ENCODE measurements at places on chromosomes 7 and 10. TPM values are rescaled to one million over a fixed set of nuclear protein-coding genes. Genes with fewer than 3 reads are reported as not detected.

The TES gene
- total RNA-seq, result 91.1 TPM

- no peaks in the 10 kb centered on the region for H3K27me3 ChIP-seq
- peaks cover 17% of the 10 kb centered on the region for H3K36me3 ChIP-seq
- H3K4me3 ChIP-seq, result peak overlapping the region; percentile 93
- peaks cover 24% of the 10 kb centered on the region for H3K4me1 ChIP-seq
- H3K27ac ChIP-seq, result peak overlapping the region; percentile 92
- no peak for DNase-seq
Measured at GRCh38 chr10:95693071-95693667, 558 bp downstream of the TCTN3 start.

GRCh38 chr7:103499976-103500375, 54.0 kb upstream of the SLC26A5 start:
- peaks cover 3% of the 10 kb centered on the region for H3K27me3 ChIP-seq
- no peak overlapping the region for H3K27ac ChIP-seq
- no peaks in the 10 kb centered on the region for H3K36me3 ChIP-seq
- no peak for DNase-seq
- no peak overlapping the region for H3K4me3 ChIP-seq
- no peaks in the 10 kb centered on the region for H3K4me1 ChIP-seq

DNA sequence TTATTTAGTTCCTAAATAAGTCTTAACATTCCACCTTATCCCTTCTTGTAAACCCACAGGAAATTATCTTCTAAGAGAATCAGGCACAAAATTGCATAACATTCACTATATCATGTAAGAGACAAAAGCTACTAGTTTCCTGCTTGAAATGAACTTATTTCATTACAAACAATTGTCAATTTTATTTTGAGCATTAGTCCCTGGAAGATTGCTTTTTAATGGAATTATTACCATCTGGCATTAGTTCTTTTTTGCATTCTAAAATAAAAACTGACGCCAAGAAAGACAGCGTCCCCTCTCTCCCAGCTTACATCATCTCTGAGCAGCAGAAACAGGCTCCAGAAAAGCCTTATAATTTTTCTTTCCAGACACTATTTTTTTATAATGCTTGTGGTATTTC, 121.8 kb downstream of the NOC3L start:
- H3K36me3 ChIP-seq, result no peaks in the 10 kb centered on the region
- no peak for DNase-seq
- H3K4me3 ChIP-seq, result no peak overlapping the region
- no peaks in the 10 kb centered on the region for H3K27me3 ChIP-seq
- H3K27ac ChIP-seq, result no peak overlapping the region

DNA sequence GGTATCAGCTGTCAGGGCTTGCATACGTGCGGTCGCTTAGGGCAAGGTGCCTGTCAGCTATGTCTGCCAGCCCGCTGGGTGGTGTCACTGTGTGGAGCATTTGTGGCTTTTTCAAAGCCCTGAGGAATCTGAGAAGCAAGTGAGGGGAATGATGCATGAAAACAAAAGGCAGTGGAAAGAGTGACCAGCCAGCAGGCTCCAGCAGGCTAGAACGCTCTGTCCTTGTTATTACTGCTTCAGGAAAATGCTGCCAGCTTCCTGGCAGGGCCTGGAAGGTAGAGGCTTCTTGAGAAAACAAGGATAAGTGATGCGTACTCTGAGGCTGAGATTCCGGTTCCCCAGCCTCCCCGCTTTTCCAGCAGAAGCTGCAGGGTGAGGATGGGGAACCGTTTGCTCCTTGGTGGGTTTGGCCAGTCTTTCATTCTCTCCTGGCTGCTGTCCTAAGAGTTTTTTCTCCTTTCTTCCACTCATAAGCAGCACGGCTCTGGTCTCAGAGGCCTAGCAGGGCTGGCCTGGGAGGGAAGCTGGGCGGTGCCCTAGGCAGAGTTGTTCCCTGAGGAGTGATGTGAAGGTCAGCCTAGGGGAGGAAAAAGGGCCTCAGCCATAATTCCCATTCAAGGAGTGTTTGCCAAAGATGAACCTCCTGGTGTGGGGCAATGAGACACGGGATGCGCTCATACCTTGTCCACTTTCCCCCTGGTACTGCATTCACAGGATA, 42.8 kb upstream of the MKLN1 start:
- no peaks in the 10 kb centered on the region for H3K27me3 ChIP-seq
- DNase-seq, result no peak

DNA sequence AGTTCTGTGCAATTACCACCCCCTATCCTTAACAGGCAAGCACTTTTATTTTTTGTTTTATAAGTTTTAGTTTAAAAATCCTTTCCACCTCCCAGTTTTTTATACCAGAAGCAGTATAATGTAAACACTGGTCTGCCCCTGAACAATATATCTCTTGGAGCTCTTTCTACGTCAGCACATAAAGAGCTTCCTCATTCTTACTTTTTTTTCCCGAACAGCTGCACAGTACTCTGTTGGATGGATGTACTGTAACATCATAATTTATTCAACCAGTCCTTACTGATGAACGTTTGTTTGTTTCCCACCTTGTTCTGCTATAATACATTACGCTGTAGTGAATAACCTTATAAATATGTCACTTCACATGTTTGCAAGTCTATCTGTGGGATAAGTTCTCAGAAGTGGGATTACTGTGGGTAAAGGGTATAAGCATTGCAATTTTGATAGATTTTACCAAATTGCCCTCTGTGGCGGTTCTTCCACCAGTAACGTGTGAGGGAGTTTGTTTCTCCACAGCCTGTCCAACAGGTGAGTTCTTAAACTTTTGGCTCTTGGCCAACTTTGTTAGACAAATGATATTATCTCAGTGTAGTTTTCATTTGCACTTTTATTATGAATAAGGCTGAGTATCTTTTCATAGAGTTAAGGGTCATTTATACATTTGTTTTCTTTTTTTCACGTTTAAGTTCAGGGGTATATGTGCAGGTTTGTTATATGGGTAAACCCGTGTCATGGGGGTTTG, 32.8 kb downstream of the ADRA2A start:
- no peak overlapping the region for H3K27ac ChIP-seq
- no peaks in the 10 kb centered on the region for H3K36me3 ChIP-seq
- H3K4me1 ChIP-seq, result no peaks in the 10 kb centered on the region
- no peak overlapping the region for H3K4me3 ChIP-seq

The GRID2IP gene
- 1.6 TPM for total RNA-seq

DNA sequence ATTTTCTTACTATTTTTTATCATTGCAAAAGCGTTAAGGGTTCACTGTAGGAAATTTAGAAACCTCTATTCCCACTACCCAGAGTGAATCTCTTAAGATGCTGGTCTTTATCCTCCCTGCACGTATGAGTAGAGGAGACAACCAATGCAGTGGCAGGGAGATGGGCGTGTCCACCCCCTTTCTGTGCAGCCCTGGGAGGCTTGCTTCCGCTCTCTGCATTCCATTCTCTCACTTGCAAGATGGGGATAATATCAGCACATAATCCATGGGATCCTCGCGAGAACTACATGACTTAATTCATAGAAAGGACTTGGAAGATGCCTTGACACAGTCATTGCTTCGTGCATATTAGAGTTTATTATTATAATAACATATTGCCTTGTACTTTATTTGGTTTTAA, 196.2 kb downstream of the KLF6 start:
- peaks cover 3% of the 10 kb centered on the region for H3K27me3 ChIP-seq
- no peaks in the 10 kb centered on the region for H3K36me3 ChIP-seq
- H3K4me1 ChIP-seq, result no peaks in the 10 kb centered on the region
- no peak overlapping the region for H3K4me3 ChIP-seq
- no peak overlapping the region for H3K27ac ChIP-seq
- DNase-seq, result no peak

GRCh38 chr7:48421357-48421756, 250.1 kb downstream of the ABCA13 start:
- H3K27ac ChIP-seq, result no peak overlapping the region
- H3K4me3 ChIP-seq, result no peak overlapping the region
- no peaks in the 10 kb centered on the region for H3K36me3 ChIP-seq
- no peaks in the 10 kb centered on the region for H3K4me1 ChIP-seq
- H3K27me3 ChIP-seq, result no peaks in the 10 kb centered on the region

Data from type B pancreatic cell (in vitro differentiated cells).